ENCODE measurements at places on chromosomes 7 and 10.

DNA sequence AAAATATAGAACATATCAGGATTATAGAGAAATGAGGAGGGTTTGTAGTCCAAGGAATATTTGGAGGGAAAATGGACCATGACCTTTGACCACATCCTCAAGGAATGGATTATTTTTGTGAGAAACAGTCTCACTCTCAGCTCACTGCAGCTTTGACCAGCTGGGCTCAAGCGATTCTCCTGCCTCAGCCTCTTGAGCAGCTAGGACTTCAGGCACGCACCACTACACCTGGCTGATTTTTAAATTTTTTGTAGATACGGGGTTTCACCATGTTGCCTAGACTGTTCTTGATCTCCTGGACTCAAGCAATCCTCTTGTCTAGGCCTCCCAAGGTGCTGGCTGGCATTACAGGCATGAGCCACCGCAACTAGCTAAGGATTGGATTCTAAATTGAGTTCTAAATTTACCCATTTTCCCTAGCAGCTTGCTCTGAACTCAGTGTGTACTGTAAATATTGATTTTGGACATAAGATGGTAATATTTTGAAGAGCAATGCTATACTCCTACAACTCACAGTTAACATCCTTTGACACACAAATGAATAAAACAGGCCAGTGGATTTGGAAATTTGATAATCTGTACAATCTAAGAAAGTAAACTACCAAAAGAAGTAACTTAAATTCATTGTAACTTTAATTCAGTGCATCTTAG, 73.8 kb downstream of the TET1 start:
- no peak for DNase-seq

- no peak for DNase-seq
These were observed 32.0 kb upstream of the SLC35G1 start for GRCh38 chr10:93861825-93862224.

DNA sequence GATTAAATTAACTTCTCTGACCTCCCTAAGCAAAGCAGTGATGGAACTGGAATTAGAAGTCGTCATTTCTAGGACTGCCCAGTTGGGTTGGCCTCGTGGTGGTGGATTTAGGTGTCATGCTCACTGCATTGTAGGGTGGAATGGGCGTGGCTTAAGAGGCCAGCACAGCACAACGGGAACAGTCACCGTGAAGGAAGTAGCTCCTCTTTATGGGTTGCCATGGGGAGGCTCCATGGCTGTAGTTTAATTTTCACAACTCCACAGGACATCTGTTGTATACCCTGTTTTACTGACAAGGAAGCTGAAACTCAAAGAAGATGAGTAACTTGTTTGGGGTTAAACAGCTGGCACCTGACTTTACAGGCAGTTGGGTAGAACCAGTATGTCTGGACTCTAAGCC, 208.3 kb downstream of the CELF2 start:
- no peak for DNase-seq

DNA sequence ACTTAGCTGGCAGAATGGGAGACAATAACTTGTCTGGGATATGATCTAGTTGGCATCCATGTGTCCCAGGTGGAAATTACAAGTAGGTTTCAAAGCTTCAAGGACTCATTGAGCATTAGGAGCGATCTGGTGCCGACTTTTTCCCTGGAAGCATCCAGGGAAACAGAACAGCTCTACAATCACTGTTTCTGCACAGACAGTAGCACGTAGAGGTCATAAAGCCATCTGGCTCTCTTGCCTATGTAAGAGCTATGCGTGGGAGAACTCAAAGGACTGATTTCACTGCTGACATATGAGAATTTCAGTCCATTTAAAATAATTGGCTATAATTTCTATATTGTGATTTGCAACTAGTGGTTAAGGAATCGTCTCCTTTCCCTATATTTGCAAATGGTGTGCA, 791.7 kb downstream of the REEP3 start:
- DNase-seq: no peak

DNA sequence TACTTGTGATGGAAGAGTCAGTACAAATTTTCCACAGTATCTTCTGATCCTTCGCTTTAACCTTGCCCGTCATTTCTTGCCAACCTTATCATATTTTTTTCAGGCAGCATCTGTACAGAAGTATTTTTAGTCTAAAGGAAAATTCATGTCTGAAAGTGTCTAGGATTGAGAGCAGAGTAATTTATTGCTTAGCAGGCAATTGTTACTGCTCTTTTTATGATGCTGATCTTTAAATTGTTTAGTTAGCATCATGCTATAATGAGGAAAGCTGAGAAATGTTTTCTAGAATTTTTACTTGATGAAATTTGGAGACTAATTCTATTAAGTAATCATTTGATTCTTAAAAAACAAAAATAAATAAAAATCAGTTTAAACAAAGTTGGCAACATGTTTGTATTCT, 20.6 kb downstream of the KAT6B start:
- no peak for DNase-seq

DNA sequence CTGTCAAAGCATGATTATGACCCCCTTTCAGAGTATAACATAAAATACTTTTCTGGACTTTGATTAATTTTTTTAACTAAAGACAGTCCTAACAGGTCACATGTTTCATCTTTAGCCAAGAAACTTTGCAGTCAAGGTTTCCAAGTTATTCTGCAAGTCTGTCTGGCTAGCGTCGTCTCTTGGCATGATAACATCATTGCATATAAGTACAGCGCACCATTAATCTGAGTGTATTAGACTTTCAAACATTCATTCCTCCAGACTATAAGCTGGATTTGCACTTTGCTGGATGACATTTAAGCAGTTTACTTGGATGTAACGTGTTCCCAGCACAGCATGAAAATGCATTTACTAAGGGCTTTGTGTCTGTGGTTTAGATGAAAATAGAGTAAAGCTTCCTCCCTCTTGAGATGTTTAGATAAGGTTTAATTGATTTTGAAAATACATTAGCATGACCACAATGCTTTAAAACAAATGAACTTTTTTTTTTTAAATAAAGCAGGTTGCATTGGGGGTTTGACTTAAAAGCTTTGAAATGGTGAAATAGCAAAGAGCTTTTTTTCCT, 349.0 kb upstream of the MTPN start:
- DNase-seq: no peak

Data from fibroblast of skin of scalp (primary cell).